ENCODE measurements at places on chromosomes 3 and 15.

DNA sequence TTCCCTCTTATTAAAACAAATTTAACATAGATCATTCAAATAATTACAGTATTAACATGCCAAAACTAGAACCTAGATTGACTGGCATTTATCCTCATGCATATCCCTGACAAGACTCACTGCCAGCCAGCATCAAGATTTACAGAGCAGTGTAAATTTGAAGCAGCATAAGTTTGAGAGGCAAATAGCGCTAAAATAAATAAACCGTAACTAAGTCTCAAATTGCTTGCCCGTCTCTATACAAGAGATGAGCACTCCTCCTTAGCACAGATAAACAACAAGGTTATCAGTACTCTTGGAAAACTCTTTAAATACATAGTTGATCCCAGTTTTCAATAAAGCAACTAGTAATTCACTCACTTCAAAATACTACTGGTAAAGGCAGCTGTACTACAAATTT is 29.6 kb downstream of the MSL2 start:
- DNase-seq = no peak

- no peak for DNase-seq
Measured at GRCh38 chr3:169591983-169592644, 71.4 kb downstream of the MECOM start.

DNA sequence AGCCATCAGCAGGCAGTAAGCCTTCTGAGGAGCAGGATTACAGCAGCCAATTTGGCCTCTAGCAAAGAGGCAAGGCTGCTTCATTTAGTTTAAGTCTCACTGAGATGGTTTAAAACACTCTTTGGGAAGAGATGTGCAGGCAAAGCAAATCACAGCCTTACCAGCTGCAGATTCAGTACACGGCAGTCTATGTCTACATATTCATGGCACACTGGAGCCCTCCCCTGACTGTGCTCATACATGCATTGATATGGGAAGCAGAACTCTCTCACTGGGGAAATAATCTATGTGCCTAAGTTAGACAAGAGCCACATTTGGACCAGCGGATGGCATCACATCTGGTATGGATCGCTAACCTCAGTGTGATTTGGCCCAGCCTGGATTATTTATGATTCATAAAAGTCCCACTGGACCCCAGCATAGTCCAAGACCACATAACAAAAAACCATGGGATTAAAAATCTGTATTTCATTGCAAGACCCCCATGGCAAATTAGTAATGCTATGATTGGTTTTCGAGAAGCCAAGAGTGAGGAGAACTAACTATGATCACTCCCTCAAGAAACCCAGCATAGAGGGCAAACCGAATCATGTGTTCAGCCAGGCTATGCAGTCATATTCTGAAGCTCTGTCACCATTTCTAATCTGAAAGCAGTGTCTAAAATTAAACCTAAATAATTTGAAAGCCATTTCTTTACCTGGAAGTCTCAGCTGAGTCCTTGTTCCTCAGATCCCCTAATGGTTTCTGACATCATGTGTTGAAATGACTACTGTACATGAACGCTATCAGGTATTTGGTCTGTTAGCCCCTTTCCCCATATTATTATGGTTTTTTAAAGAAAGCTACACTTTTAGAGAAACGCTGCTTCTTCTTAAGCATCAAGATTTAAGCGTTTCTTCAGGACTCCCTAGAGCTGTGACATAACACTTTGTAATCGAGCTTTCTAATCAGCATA is 1.2 kb downstream of the PRICKLE2 start:
- no peak for DNase-seq

DNA sequence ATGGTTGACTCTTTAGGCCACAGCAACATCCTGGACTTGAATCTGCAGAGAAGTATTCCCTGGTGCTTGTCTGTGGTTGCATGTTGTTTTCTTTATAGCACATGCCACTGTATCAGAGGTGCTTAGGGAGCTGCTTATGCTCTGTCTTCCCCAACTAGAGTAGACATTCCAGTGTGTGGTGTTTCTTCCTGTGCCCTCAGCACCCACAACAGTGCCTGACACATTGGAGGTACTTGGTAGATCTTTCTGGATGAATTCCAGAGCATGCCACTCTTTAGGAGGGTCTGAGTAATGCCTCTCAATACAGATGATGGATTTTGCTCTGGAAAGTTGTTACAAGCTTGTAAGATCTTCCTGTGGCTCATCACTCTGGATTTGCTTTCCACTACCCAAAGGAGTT is 117.6 kb downstream of the CHDH start:
- DNase-seq = no peak

DNA sequence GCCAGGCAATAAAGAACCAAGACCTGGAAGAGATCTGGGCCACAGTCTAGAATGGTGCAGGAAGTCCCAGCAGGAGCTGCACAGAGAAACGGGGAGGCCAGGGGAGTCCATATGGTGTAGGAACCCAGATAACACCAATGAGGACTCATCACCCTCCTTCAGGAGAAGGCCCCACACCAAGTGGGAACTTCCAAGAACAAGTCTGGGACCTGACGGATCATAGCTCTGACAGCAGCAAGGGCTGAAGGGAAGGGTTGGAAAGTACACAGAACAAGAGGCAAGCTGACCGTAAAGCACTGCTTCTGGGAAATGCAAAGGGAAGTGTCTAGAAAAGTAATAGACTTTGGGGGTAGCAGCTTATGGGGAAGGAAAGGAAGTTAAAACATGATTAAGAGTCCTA is 34.5 kb downstream of the ANO10 start:
- no peak for DNase-seq

DNA sequence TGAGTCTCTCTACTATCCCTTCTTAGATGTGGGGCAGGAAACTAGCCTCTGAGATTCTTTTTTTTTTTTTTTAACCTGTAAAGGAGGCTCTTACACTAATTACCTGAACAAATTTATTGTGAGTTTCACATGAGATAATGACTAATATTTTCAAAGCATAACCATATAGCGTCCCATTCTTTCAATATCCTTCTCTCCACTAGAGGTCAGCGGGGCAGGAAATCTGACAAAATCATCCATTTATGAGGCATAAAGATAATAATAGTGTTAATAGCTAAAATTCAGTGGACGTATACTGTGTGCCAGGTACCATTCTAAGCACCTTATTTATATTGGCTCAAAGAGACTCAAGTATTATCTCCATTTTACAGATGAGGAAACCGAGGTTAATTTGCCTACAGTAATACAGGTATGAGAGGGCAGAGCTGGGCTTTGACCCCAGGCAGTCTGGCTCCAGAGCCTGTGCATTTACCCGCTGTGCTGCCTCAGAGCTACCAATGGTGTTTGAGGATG is 16.3 kb upstream of the SMAD6 start:
- no peak for DNase-seq

DNA sequence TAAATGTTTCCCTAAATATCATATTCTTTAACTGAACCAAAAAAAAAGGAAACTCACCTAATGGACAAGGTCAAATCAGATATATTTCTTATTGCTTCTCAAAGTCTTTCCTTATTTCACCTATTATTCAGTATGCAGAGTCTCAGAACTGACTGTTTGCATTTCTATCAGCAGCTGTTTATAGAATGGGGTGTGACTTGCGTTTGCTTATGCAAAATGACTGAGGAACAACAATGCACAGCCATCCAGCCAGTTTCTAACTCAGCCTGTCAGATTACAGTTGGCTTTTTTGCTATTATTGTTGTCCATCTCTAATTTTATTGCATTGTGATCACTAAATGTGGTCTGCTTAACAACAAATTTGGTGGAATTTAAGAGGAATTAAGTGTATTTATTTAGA is 40.7 kb downstream of the RAB27A start:
- no peak for DNase-seq

DNA sequence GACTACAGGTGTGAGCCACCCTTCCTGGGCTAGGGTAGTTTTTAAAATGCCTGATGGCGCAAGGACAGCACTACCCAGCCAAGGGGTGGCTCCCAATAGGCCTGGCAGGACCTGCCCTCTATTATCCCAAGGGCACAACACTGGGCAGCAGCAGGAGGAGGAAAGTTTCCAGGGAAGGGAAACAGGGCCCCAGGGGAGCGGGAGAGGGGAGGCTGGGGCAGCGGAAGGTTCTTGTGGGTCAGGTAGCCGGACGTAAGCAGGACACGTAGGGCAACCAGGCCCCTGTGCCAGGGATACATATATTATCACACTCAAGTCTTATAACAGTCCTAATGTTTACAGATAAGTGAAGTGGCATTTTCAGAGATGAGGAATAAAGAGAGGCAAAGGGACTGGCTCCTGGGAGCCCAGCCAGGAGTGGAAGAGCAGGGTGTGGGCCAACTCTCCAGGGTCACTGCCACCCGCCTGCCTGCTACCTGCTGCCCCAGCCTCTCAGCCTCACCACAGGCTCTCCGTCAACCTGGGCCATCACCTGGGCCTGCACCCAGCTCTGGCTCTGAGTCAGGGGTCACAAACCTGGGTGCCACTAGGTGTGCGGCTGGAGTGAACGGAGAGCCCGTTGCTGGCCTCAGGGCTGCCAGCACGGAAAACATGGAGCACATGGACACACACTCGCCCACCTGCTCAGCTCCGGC is 73.2 kb upstream of the SNRPA1 start:
- no peak for DNase-seq

DNA sequence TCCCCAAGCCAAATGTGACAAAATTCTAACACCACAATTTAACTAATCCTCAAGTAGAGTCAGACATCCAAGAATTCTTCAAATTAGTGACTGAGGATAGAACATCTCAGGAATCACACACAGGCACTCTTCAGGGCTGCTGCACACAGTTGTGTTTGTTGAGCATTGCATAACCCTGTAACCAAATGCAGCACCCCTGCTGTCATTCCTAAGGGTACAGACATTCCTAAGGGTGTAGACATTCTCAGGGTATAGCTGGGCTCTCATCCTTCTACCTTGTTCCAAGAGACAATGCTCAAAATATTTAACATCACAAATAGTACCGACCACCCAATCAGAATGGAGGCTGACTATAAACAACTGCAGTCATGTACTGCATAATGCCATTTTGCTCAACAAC is 107.1 kb upstream of the UBE2E2 start:
- DNase-seq = no peak

DNA sequence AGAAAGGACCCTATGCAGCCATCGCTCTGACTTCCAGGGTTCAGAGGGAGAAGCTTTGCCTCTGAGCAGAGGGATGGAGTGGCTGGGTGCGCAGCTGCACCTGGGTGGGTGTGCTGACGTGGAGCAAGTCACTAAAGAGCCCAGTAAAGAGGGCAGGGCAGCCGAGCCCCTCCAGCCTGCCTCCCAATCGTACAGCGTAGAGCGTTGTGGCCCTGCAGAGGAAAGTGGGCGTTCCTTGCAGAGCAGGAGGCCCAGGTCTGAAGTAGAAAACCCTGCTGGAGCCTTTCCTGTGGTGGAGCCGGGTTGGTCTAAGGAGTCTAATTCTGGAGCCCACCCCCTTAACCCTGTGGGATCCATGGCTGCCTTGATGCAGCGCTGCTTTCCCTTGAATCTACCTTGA is 61.0 kb downstream of the ABTB1 start:
- no peak for DNase-seq

GRCh38 chr3:44400771-44401170 is 62.2 kb downstream of the TCAIM start:
- no peak for DNase-seq

DNA sequence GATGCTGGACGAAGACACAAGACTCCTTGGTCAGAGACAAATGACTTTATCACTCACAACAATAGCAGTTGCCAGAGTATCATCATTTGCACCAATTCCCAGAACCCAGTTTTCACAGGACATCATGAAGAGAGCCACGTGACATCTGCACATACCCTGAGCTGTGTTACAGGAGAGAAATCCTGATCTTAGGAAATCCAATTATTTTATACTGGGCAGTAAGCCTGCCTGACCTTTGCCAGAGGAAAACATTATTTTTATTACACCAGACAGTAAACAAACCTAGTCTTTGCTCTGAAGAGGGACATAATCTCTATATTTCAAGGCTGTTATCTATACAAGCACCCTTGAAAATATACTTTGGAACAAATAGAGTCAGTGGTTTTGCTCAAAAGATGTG is 77.4 kb downstream of the ZBBX start:
- DNase-seq = no peak

DNA sequence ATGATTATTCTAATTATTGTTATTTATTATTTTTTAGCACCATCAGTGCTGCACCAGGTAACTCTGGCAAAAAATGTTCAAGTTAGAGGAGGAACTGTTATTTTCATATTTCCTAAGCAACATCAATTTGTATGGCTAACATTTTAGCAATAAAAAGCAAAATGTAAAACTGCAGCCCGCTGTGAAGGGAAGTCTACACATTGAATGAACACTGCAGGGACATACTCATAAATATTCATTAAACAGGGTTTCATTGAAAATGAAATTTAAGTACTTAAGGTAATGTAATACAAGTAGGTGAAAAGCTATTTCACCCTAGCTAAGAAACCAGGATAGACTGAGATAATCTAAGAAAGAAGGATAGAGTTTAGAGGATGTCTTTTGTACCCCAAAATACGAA is 532.7 kb downstream of the NLGN1 start:
- no peak for DNase-seq

- no peak for DNase-seq
Measured at GRCh38 chr3:30648670-30649357, 42.4 kb downstream of the TGFBR2 start.

- no peak for DNase-seq
Measured at GRCh38 chr3:155184011-155184410, 103.9 kb downstream of the MME start.

DNA sequence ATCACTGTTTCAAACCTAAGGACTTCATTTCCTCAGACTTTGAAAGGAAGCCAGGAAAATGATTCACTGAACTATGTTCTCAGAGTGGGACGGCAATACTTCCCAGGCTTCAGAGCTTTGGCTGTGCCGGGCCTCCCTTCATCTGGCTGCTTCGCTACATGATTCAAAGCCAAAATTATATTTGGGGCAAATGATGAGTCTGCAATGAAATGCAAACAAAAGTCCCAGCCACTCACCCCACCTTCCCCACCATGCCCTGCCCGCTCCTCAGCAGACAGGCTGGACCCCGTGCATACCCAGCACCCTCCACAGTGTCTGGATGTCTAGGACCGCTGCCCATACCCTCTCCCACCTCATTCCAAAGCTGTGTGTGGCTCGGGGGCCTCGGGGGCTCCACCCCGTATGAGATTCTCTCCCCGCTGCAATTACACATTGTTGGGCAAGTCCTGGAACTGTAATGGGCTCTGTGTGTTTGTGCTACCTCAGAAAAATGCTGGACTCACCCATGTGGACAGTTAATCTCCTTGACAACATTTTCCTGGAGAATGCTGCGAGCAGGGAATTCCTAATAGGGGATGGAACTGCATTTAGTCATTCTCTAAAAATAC is 32.2 kb downstream of the ATP10A start:
- peak; percentile 89 for DNase-seq

DNA sequence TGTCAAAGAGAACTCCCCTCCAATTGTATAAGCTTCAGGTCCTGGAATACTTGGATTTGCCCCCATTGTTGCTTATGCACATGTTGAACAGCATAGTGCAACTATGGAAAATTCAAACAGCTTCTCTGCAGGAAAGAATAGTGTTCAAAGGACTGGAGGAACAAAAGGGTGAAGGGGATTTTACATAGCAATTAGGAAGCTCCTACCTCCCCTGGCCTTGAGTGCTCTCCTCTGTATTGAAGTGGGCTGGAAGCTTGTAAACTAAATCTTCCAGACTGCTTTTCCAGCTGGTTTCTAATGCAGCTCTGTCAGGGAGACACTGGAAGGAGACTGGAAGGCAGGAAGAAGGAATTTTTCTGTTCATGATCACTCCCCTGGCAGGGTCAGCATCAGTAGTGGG is 7.2 kb upstream of the ELP6 start:
- no peak for DNase-seq

GRCh38 chr15:57476533-57476975 is 100.2 kb downstream of the CGNL1 start:
- DNase-seq = no peak
